ENCODE measurements at places on chromosomes 1 and 21.

DNA sequence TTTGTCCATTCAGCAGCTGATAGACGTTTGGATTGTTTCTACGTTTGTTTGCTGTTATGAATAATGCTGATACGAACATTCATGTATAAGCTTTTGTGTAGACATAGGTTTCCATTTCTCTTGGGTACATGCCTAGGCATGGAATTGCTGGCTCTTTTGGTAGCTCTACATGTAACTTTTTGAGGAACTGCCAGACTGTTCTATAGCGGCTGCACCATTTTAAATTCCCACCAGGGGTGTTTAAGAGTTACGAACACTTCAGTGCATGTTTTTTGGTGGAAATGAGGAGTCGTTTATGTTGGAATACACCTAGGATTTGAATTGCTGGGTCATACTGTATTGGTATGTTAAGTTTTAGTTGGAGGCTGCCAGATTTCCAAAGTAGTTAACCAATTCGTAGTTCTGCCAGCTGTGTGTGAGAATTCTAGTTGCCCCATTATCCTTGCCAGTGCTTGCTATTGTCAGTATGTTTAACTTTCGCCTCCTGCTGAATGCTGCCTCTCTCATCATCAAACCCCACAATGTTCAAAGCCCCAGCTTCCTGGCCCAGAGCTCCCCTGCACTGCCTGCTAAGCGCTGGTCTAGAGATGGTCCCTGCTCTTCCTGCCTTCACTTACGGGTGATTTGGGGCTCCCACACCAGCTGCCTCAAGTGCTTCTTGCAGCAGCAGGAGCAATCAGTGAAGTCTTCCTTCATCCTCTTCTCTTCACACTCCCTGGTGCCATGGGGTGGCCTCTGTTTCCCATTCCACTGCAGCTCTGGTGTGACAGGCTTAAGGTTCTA, 81.0 kb downstream of the MAN1C1 start:
- DNase-seq, result no peak

- no peak for DNase-seq
These were observed 39.8 kb downstream of the UBE2G2 start for GRCh38 chr21:44761747-44762208.

DNA sequence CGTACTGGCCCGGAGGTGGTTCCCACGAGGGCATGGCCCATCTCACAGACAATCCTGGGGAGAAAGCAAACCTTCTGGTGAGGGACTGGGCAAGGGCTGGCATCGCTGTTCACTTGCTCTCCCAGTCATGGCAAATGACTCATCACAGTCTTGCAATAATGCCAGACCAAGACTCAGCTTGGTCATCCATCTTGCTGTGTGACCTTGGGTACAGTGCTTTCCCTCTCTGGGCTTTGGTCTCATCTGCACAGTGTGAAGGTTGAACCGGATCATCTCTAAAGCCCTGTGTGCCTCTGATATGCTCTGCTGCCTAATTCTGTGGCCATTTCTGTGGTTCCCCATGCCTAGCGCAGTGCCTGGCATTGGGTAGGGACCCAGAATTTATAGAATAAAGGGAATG, 143.6 kb upstream of the CD34 start:
- no peak for DNase-seq

- no peak for DNase-seq
These were observed 198.3 kb downstream of the LTN1 start for GRCh38 chr21:28794371-28794851.

GRCh38 chr1:51518033-51518585, 957 bp downstream of the EPS15 start:
- peak; percentile 60 for DNase-seq

DNA sequence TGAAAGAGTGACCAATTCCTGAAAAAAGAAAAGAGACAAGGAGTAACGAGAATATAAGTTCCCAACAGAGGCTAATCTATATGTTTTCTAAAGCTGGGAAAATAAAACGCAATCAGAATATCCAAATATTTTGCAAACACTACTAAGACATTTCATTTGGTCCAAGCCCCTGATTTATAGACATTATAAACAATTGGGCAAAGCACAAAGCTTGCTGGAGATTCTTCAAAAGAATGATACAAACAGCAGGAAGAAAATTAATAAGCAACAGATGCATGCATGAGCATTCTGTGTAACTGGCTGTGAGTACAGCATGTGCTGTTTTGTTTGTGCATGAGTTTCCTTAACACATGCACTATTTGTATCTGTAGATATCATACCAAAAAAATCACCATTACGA, 552.9 kb downstream of the LTN1 start:
- no peak for DNase-seq

GRCh38 chr1:220952961-220953643, 73.9 kb downstream of the HLX start:
- DNase-seq, result no peak

DNA sequence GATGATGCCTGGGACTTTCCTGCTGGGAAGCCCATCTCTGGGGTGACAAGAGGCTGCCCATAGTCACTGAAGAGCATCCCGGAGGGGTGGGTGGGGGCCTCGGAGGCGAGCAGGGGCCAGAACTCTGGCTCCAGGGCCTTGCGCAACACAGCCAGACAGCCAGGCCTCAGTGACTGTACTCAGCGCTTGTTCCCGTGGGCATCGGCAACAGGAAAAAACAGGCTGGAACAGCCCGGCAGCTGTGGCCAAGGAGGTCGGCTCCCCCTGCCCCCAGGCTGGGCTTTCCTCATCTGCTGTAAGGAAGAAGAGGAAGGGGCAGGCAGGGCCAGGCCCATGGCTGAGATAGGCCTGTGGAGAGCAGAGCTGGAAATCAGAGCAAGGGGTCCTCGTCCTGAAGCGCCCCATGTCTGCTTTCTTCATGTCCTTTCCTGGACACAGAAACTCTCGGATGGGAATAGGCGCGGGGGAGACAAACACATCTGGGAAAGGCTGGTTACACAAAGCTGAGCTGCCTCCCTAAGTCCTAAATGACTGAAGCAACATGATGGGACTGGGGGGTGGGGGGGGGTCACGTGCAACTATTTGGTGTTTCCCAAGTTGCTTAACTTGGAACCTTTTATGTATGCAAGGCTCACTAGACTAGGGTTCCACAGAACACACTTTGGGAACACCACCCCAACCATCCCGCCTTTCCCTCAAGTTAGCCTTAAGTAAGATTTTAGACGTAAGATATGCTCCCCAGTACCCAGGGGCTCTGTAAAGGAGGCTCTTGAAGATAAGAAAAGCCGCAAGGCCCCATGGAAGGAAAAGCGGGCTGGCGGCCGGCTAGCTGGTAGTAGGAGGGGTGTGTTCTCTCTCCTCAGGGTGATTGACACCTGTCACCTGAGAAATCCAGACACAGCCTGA, 30.7 kb downstream of the HSPG2 start:
- peak; percentile 84 for DNase-seq

DNA sequence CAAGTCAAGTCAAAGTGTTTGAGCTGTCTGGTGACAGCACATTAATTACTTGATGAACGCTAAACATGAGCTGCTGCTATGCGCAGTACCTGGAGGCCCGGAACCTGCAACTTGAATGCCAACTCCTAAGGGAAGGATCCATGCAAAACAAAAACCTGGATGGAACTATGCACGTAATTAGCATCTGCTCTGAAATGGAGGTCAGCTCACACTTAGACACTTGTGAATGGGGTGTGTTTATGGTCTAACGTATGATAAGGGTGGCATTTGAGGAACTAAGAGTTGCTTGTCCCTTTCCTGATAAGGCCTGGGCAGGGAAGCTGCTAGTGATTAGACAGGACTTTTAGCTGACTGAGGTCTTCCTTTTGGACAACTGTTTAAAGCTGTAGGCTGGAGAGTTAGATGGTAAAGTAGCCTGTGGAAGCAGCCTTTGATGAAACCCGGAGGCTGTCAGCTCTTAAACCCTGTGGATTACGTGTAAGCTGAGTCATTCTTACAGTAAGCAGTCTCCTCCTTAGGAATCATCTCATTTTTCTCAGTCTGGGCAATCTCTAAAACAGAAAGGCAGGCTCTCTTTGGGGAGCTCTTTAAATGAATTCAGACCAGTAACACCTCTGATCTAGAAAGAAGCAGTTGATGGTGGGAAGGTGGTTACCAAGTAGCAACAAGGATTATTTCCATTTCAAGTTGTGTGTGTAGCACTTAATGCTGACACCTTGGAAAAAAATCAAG, 6.8 kb downstream of the TENT5C start:
- DNase-seq, result peak; percentile 94

DNA sequence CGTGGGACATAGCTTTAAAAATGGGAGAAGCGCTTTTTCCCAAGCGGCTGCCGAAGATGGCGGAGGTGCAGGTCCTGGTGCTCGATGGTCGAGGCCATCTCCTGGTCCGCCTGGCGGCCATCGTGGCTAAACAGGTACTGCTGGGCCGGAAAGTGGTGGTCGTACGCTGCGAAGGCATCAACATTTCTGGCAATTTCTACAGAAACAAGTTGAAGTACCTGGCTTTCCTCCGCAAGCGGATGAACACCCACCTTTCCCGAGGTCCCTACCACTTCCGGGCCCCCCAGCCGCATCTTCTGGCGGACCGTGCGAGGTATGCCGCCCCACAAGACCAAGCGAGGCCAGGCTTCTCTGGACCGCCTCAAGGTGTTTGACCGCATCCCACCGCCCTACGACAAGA, 245.5 kb downstream of the MRPL39 start:
- no peak for DNase-seq

DNA sequence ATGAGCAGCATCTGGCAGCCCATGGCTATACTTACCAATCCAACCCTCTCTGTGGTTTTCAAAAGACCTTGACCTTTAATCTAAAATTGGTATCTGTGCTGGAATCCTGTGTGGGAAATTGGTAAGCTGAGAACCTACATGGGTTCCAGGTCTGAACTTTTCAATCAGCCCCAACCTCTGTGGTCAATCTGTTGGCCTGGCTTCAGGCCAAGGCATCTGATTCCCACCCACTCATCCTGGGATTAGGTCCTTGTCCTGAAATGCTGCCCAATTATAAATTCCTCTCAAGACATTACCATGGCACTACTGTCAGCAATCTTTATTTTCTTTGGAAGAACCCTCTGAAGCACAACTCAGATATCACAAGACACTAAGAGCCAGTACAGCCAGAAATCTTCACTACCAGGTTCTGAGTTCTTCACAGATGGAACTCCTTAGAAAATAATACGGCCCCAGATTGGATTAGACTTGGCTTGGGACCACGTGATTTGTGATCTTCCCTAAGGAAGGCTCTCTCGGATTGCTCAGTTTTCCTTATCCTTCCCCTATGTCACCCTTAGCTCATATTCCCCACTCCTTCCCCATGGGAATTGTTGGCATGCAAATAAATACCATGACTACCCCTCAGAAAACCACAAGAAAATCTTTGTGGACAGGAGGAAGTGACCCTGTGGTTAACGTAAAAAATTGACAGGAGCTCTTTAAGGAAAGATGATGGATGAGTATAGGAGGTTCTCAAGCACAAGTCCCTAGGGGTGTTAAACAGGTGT, 207.9 kb upstream of the ST6GALNAC5 start:
- DNase-seq, result no peak

- no peak for DNase-seq
These were observed 173.3 kb downstream of the RUNX1 start for GRCh38 chr21:34875830-34876229.

DNA sequence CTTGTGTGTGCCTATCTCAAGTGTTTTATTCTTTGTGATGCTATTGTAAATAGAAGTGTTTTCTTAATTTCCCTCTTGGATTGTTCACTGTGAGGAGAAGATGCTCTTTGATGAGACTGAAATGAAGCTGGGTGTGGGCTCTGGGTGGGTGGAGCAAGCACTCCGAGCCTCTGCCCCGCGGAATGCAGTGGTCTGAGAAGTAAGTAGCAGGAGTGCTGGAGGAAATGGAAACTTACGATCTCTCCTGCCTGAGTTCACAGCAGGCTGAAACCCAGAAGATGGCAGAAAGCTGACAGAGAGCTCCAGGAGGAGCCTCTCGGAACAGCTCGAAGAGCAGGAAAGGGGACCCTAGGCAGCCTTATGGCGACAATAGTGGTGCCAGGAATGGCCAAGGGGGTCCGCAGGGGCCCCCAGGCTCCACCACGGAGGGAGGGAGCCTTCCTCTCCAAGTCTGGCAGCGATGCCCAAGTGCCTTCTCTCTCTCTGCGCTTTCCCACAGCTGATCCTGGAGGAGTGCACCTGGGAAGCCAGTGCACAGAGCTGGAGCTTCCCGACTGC, 126.8 kb upstream of the COL6A1 start:
- DNase-seq, result peak; percentile 50

- no peak for DNase-seq
These were observed 106.0 kb upstream of the TIAM1 start for GRCh38 chr21:31449921-31450535.

DNA sequence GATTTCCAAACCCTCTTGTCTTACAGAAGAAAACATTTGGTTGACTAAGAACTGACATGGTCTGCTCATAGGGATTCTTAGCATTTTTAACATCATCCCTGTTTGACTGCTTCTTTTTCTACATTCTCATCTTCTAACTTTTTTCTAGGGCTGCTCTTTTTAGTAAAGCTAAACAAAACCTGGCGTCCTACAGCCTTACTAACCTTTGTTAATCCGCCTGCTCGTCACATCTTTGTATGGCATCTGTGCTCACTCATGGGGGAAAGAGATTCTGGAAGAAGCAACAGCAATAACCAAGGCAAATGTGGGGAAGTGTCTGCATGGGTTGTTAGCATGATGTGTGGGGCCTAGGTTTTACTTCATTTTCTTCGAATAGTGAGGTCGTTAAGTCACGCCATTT, 92.0 kb downstream of the KIF1B start:
- DNase-seq, result no peak

DNA sequence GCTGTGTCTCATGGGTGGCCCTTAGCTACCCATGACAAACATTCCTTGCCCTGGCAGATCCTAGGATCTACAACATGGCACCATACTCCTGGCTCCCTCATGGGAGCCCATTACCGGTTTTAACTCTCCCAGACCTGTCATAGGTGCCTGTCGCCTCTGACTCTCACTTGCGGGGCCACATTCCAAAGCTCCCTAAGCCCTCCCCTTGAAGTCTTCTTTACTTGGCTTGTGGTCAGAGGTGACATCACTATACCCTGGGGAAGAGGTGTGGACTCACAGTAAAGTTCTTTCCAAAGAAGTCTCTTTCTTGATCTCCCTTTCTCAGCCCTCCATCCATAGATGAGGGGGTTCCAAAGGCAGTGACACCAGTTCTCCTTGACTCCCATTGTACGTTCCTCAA, 5.4 kb upstream of the SLAMF9 start:
- no peak for DNase-seq

- DNase-seq, result no peak
These were observed 81.0 kb downstream of the NOTCH2 start for GRCh38 chr1:119988306-119989062.

DNA sequence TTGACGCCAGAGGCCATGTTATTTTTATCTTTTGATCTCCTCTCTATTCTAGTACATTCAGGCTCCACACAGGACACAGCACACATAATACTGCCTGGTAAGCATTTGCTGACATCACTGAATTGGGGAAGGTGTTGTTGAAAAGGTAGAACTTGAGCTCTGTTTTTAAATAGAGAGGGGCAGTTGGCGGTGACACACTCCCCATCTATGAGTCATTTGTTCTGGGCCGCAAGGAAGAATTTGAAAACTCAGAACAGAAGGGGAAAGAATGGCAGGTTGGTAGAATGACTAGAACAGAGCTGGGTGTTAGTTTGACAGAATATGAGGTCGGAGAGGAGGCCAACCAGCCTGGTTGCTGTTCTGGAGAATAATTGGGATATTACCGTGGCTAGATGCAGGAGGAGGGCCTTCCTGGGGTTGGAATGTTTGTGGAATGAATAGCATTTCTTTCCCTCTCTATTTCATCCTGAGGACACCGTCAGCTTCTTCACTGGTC, 52.1 kb upstream of the ERRFI1 start:
- peak; percentile 83 for DNase-seq

- no peak for DNase-seq
These were observed 84.1 kb downstream of the LYST start for GRCh38 chr1:235782601-235783000.

GRCh38 chr21:40556442-40556968, 290.5 kb downstream of the DSCAM start:
- DNase-seq, result no peak

GRCh38 chr21:44407493-44407892, 47.8 kb upstream of the LRRC3 start:
- no peak for DNase-seq
